ENCODE measurements at places on chromosomes 11 and 22. TPM values are rescaled to one million over a fixed set of nuclear protein-coding genes. Genes with fewer than 3 reads are reported as not detected.
A peak's percentile ranks its signal among the peaks of the same experiment; 100 is the strongest.

DNA sequence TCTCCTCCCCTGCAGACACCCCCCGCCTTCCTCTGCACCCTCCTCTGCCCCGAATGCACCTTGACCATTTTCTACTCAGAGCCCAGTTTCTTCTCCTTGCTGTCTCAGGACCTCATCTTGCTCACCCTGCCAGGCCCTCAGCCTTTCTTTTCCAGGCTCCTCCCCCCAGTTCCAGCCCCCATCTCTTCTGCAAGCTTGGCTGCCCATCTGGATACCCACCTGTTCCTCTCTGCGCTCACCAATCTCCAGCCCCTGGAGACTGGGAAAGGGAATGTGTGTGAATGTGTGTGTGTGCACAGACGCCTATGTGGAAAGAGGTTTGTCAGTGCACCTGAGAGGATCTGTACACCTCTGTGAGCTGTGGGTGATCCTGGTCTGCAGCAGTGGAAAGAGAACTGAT is 36.4 kb downstream of the SLC22A12 start:
- H3K4me3 ChIP-seq, result no peak overlapping the region
- DNase-seq, result no peak
- peaks cover 9% of the 10 kb centered on the region for H3K4me1 ChIP-seq
- peaks cover 18% of the 10 kb centered on the region for H3K27me3 ChIP-seq
- H3K27ac ChIP-seq, result no peak overlapping the region

DNA sequence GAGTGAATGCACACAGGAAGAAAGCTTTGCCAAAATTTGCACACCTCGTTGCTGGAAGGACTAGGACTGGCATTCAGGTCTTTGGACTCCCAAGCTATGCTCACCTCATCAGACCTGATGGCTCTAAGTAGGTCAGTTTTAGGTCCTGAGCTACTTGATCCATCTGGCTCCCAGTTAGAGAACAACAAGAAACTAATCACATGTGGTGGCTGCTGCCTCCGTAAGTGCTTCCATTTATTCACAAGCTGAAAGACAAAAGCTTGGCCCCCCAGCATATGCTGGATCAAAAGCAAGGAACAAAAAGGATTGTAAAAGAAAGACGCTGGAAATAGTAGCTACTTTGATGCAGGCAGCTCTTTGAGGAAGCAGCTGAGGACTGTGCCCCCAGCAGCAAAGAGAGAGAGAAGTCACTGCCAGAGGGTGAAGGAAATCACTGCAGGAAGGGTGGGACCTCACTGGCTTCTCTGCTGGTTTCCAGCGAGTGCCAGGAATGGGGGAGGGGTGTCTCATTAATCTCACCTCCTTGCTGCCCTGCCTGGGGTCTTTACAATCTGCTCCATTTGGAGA is 268.9 kb downstream of the KIRREL3 start:
- no peak overlapping the region for H3K4me3 ChIP-seq
- no peak for DNase-seq
- no peaks in the 10 kb centered on the region for H3K36me3 ChIP-seq
- no peaks in the 10 kb centered on the region for H3K4me1 ChIP-seq
- H3K27ac ChIP-seq, result no peak overlapping the region

DNA sequence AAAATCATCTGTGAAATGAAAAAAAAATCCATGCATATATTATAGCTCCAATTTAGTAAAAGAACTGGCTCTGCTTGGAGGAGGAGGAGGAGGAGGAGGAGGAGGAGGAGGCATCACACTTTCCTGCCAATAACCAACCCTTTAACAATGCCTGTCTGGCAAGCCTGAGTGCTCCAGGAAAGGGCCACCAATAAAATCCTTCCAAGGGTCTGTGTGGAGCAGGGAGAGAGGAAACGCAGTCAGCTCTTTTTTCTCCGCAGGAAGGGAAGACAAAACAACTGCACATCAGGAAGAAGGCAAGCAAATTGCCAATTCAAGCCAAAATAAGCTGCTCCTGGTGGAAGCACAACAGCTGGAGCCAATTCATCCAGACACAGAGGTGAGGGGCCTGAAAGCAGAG is 139.0 kb downstream of the KCNC1 start:
- no peak overlapping the region for H3K4me3 ChIP-seq

GRCh38 chr11:11486002-11486401 is 133.0 kb upstream of the CSNK2A3 start:
- H3K4me1 ChIP-seq, result peaks cover 4% of the 10 kb centered on the region
- DNase-seq, result no peak
- no peak overlapping the region for H3K27ac ChIP-seq
- peaks cover 47% of the 10 kb centered on the region for H3K27me3 ChIP-seq
- no peak overlapping the region for H3K4me3 ChIP-seq

DNA sequence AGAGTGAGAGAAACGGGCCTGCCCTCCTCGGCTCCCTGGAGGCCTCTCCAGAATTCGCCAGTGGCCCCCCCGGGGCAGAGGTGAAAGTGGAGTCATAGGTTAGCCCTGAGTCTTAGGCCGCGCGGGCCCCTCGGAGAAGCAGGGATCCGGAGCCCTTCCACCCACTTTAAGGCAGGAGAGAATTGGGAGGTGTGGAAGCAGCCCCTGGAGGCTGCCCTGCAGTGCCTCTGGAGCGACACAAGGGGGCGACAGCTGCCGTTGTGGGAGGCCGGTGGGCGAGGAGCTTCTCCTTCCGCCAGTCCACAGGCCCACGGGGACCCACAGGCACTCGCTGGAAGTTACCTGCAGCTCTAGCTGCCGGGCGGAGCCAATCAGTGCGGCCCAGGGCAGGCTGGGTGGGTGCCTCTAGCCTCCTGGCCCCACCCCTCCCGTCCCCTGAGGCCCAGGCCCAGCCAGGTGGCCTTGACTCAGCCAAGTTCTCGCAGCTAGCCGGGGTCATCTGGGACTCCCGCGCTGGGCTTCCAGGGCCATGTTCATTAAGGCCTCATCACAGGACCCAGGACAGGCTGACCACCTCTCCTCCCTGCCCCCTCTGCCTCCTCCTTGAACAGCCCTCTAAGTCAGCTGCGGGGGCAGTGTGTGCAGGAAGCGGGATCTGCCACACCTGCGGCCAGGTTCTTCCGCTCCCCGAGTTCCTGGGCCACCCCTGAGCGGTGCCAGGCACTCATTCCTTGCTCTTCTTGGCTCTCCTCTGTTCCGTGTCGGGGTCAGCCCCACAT is 5.0 kb downstream of the DGKZ start:
- peak overlapping the region; percentile 95 for H3K27ac ChIP-seq
- H3K4me3 ChIP-seq, result peak overlapping the region; percentile 90
- peak; percentile 70 for DNase-seq
- no peaks in the 10 kb centered on the region for H3K27me3 ChIP-seq
- peaks cover 74% of the 10 kb centered on the region for H3K4me1 ChIP-seq

DNA sequence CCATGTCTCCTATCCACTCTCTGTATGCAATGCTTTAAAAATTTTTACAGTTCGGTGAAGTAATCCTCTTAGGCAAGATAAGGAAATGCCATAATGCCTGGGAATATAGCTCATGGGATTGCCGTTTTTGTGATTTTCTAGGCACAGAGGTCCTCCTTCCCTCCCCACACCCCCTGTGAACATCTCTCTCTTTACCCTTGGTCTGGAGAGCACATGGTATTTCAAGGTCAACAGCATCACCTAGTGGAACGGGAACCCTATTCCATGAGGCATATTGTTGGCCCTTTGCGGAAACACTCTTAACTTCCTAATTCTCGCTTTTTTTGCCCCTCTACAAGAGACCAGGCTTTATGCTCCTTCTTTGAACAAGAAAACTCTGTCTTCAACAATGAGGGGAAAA is 8.8 kb downstream of the NXPE4 start:
- H3K4me1 ChIP-seq, result no peaks in the 10 kb centered on the region
- no peak for DNase-seq
- H3K36me3 ChIP-seq, result no peaks in the 10 kb centered on the region

The APOA5 gene
- not detected for total RNA-seq

The INSC gene
- 0.22 TPM for total RNA-seq

DNA sequence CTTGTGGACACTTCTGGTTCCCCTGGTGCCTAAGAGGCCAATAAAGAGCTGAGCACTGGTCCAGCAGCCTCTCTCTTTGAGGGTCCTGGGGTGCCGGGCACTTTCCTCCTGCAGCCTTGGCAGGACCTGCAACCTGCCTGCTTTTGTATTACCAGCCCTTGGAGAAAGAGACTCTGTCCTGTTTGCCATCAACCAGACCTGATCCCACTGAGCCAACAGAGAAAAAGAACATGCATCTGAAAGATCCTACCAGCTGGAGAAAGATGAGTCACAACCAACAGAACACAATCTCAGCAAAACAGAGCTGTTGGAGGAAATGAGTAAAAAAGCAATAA is 321.0 kb downstream of the DDX10 start:
- no peak overlapping the region for H3K27ac ChIP-seq
- H3K36me3 ChIP-seq, result no peaks in the 10 kb centered on the region
- H3K27me3 ChIP-seq, result peaks cover 6% of the 10 kb centered on the region

GRCh38 chr11:17790453-17790852 is 55.9 kb downstream of the KCNC1 start:
- DNase-seq, result no peak
- H3K4me1 ChIP-seq, result peaks cover 3% of the 10 kb centered on the region
- H3K4me3 ChIP-seq, result no peak overlapping the region
- H3K36me3 ChIP-seq, result peaks cover 7% of the 10 kb centered on the region
- H3K27ac ChIP-seq, result no peak overlapping the region

The FGF4 gene
- not detected for total RNA-seq

The MAPK1 gene
- total RNA-seq, result 74.2 TPM

DNA sequence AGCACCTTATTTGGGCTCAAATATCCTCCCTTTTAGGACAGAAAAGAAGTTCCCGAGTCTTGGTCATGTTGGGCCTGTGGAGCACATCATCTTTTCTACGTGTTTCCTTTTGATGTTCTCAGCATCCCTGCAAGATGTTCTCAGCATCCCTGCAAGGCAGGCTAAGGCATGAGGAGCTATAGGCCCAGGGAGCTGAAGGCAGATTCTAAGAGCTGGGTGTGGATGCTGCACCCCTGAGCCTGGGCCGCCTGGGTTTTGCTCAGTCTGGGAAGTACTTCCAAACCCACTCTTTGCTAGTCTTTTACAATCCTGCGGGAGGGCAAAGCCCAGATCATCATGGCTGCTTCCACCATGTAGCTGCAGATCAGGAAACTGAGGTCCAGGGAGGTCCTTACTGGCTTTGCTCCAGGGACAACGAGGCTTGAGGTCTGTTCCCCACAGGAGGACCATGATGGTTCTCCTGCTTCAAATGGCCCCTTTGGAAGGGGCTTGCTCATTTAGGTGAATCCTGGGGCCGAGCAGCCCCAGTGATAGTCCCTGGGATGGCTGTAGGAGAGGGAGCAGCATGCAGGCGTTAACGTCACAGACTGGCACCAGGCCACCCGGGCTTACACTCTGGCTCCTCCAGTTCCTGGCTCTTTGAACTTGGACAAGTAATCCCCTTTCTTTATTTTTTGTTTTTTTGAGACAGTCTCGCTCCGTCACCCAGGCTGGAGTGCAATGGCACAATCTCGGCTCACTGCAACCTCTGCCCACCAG is 10.6 kb downstream of the LRRC75B start:
- no peak overlapping the region for H3K4me3 ChIP-seq
- DNase-seq, result no peak
- peaks cover 6% of the 10 kb centered on the region for H3K4me1 ChIP-seq
- H3K27ac ChIP-seq, result no peak overlapping the region
- no peaks in the 10 kb centered on the region for H3K27me3 ChIP-seq
- no peaks in the 10 kb centered on the region for H3K36me3 ChIP-seq

- peaks cover 12% of the 10 kb centered on the region for H3K4me1 ChIP-seq
- peak overlapping the region; percentile 83 for H3K27ac ChIP-seq
- no peak for DNase-seq
- no peaks in the 10 kb centered on the region for H3K27me3 ChIP-seq
- no peaks in the 10 kb centered on the region for H3K36me3 ChIP-seq
Measured at GRCh38 chr11:2934021-2934550, 4.9 kb upstream of the PHLDA2 start.

GRCh38 chr11:17637901-17638300 is 81.5 kb upstream of the MYOD1 start:
- H3K27ac ChIP-seq, result no peak overlapping the region
- DNase-seq, result no peak
- peaks cover 16% of the 10 kb centered on the region for H3K27me3 ChIP-seq

The ANGPTL5 gene
- total RNA-seq, result not detected

DNA sequence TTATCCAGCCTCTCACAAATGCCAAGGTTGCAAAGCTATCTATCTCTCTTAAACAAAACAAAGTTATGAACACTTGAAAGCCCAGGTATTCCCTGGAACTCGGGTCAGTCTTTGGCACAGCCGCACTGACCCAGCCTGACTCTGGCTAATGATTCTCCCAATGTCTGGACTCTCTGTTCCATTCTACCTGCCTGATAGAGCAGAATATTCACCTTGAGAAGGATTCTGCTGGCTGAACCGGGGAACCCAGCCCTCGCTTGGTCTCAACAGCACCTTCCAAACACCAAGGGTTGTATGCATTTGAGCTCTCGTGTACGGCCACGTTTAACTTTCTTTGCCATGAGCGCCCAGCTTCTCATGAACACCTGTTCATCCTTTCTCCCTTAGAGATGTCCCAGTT is 116.8 kb downstream of the ZBTB16 start:
- no peak for DNase-seq
- no peak overlapping the region for H3K27ac ChIP-seq
- H3K4me3 ChIP-seq, result no peak overlapping the region
- H3K27me3 ChIP-seq, result no peaks in the 10 kb centered on the region

The CECR2 gene
- not detected for total RNA-seq

- no peak overlapping the region for H3K27ac ChIP-seq
- peaks cover 3% of the 10 kb centered on the region for H3K4me1 ChIP-seq
- H3K36me3 ChIP-seq, result peaks cover 2% of the 10 kb centered on the region
- peaks cover 42% of the 10 kb centered on the region for H3K27me3 ChIP-seq
- H3K4me3 ChIP-seq, result no peak overlapping the region
Measured at GRCh38 chr11:75654314-75654713, 14.5 kb downstream of the MAP6 start.

- H3K36me3 ChIP-seq, result no peaks in the 10 kb centered on the region
- DNase-seq, result no peak
- no peak overlapping the region for H3K4me3 ChIP-seq
- no peaks in the 10 kb centered on the region for H3K4me1 ChIP-seq
- H3K27me3 ChIP-seq, result no peaks in the 10 kb centered on the region
Measured at GRCh38 chr22:24188705-24189248, 7.5 kb downstream of the SUSD2 start.

DNA sequence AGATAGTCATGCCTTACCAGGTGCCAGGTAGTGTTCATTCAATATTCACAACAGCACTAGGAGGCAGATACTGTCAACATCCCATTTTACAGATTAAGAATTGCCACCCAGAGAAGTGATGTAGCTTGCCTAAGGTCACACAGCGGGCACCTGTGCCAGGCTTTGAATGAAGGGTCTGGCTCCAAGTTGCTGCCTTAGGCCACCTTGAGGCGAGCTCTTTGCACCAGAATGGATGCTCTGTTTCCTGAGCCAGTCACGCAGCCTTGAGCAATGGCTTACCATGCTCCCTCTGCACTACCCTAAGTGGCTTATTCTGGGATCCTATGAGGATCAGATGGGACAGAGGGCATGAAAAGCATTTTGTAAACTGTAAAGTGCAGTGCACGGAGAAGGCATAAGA is 25.1 kb upstream of the TIMP3 start:
- no peak overlapping the region for H3K27ac ChIP-seq
- no peaks in the 10 kb centered on the region for H3K36me3 ChIP-seq
- no peak overlapping the region for H3K4me3 ChIP-seq
- DNase-seq, result no peak

- H3K4me3 ChIP-seq, result no peak overlapping the region
- no peak overlapping the region for H3K27ac ChIP-seq
- peaks cover 3% of the 10 kb centered on the region for H3K36me3 ChIP-seq
Measured at GRCh38 chr22:42906605-42907348, 49.7 kb upstream of the ARFGAP3 start.

All from T-helper 17 cell (primary cell).